ENCODE measurements at places on chromosomes 7 and 10.

DNA sequence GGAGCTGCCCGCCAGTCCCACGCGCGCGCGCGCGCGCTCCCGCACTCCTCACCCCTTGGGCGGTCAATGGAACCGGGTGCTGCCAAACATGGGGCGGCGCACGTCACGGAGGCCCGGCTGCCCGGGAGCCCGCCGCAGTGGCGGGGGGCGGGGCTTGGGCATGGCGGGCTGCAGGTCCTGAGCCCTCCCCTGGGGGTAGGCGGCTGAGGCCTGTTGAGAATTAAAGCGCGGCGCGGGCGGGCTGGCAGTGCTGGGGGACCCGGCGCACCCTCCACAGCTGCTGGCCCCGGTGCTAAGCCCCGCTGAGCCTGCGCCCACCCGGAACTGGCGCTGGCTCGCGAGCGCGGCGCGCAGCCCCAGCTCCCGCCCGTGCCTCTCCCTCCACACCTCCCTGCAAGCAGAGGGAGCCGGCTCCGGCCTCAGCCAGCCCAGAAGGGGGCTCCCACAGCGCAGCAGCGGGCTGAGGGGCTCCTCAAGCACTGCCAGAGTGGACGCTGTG, 634.2 kb downstream of the ANKRD7 start:
- DNase-seq, result no peak

DNA sequence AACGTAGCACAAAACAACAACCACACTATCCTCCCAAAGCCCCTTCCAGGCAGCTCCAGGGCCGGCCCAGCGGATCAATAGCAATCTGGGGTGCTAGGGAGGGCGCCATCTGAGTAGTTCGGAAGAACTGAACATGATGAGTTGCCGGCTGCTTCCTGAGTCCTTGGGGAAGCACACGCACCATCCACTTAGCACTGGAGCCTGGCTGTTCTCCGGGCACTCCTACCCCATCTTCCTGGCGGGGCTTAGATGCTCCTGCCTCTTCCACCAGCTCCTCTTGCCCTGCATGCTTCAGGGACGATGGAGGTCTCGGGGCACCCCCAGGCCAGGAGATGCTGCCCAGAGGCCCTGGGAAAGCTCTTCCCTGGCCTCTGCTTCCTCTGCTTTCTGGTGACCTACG, at the start of gene KCNK18:
TSS of gene KCNK18 (plus strand) at position 301 of the 400 bp plus-strand sequence. CDS start at position 301, 0 bp downstream.
- no peak for DNase-seq

DNA sequence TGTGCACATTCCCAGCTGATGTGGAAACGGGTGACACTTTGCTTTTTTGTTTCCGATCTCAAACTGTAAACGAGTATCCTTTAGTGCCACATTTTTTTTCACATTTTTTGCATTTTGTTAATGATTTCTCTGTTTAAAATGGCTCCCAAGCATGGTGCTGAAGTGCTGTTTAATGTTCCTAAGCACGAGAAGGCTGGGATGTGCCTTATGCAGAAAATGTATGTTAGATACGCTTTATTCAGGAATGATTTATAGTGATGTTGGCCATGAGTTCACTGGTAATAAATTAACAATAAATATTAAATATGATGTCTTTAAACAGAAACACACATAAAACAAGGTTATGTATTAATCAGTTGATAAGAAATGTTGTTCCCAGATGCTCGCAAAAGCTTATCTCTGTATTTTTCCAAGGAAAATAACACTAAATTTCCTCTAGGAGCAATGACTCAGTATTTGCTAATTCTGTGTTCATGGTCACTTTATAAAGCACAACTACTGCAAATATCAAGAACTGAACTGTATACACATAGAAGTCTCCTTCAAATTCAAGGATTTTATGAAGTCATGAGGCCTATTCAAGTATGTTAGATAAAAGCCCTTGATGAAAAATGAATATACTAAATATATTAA, 305.9 kb upstream of the SMIM30 start:
- DNase-seq, result no peak

DNA sequence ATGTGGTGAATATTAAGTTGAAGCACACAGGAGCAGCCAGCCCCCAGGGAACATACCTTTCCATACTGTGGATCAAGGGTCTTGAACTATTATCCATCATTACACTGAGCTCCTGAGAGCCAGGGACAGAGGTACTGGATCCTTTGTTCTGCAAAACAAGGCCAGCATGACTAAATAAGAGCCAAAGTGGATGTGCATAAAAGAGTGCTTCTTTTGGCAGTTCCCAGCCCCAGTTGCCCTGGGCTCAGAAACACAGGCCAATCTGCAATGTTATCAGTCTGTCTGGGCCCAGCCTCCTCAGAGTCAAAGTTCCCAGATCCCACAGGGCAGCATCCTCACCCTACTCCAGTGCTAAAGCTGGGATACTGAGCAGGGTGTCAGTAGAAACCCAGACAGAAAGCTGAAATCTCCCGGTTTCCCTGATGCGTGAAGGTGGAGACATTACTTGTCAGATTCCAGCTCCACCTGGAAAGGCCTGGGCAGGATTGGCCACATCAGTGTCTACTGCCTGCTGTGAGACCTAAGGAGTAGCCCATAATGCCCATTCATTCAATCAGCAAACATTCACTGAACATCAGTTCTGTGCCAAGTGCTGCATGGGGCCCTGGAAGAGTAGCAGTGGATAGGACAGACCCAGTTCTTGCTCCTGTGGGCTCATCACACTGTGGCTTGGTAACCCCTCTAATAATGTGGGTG, 342.7 kb downstream of the CXCL12 start:
- no peak for DNase-seq

All from SHP77 (cell line).